ENCODE measurements at places on chromosomes 1 and 21.

DNA sequence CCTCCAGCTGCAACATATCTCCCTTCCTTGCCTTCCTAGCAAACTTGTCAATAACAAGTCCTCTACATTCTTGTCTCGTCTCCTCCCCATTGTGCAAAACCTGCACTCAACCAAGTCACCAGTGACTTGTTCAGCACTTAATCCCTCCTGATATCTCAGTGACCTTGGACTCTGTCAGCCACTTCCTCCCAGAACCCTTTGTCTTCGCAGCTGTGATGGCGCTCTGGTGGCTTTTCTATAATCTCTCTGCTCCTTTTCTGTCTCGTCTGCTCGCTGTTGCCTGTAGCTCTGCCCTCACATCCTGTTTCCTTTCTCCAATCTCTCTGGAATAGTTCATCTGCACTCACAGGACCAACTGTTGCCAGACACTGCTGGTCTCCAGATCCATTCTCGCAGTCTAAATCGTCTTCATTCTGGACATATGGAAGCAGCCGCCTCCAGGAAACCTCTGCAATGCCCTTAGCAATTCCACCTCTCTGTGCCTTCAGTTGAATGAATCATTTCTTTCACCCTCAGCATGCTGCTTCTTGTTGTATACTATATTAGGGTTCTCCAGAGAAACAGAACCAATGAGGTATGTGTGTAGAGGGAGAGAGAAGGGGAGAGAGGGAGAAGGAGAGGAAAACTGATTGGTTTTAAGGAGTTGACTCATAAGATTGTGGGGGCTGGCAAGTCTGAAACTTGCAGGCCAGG lies 17.4 kb upstream of the IFNAR2 start:
- DNase-seq, result no peak

DNA sequence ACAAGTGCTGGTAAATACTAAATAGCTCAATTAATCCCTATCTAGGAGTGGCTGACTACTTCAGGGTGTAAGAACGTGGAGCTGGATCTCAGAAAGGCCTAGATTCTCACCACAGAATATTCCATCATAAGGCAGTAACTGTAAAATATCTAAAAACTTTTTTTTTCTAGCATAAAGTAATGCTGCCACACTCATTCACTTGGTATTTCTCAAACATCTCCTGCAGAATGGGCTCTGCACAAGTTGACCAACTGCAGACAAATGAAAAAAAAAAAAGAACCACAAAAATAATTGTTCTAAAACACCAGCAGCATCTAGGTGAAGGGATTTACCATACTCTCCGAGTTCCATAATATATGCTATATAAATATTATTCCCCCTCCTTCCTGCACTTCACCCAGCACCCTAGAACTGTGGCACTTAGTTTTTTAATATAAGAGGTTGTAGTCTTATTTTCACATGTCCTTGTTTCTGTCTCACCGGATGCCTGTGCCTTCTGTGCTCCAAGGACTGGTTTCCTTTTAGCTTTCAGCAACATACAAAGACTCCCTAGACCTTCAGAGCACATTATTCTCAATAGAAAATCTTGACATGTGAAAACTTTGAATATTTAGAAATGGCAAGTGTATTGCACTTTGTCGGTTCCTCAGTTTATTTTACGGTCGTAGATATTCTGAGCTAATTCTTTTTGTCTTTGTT lies 8.9 kb downstream of the VSIG8 start:
- DNase-seq, result no peak

GRCh38 chr1:210650403-210650802 lies 321.7 kb downstream of the HHAT start:
- DNase-seq, result no peak

- DNase-seq, result no peak
Observed at GRCh38 chr21:32572574-32573420, 12.5 kb downstream of the TCP10L start.

DNA sequence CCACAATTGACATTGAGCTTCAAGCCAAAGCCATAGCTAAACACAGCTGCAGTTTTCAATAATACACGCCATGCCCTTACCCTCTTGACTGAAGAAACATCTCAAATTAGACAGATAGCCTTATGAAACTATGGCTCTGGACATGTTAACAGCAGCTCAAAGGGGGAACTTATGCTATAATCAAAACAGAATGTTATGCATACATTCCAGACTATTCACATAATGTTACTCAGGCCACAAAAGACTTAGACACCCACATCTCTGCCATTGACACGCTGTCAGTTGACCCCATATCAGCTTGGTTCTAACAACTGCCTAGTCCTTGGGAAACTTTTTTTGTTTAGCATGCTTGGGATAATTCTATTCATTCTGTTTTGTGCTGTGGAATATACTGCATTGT lies 2.3 kb upstream of the NENF start:
- DNase-seq, result no peak
